Dorsolateral prefrontal cortex (tissue), 122 donors: ENCODE measurements at places on chromosomes 4 and X. TPM values are rescaled to one million over a fixed set of nuclear protein-coding genes. Genes with fewer than 3 reads are reported as not detected.

DGKK gene
- total RNA-seq = not detected

DNA sequence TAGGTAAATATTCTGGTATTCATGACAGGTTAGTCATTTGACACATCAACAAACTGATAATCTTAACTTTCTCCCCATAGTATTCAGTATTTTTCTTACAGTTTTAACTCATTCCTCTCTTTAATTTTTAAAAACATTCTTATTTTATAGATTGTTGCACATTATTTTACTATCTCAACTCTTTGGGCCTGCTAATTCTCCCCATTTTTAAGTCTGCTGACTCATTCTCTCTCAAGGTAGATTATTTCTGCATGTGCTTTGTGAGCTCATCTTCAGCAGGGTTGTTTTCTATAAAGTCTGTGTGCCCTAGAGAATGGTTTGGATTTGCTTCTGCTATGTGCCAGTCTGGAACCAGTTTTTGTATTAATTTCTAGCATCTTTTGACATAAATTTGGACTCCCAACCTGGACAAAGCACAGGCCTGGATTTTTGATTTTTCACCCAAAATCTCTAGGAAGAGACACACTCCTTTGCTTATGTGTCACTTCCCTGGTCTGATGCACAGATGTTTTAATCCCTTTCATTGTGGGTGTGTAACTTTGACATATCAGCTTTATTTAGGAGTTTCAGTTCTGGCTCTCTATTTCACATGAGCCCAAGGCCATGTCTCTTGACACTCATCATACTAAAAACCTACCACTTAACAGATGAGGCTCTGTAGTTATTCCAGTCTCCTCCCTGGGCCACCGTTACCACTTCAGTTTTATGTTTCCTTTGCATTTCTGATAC lies 194.3 kb upstream of the PGRMC2 start:
- no peak for DNase-seq

- DNase-seq = no peak
Measured at GRCh38 chrX:129771266-129771995, 8.3 kb upstream of the SASH3 start.

- no peak for DNase-seq
Measured at GRCh38 chrX:38989076-38989475, 187.8 kb downstream of the MID1IP1 start.

ADAM29 gene
- total RNA-seq = 0.49 TPM

DNA sequence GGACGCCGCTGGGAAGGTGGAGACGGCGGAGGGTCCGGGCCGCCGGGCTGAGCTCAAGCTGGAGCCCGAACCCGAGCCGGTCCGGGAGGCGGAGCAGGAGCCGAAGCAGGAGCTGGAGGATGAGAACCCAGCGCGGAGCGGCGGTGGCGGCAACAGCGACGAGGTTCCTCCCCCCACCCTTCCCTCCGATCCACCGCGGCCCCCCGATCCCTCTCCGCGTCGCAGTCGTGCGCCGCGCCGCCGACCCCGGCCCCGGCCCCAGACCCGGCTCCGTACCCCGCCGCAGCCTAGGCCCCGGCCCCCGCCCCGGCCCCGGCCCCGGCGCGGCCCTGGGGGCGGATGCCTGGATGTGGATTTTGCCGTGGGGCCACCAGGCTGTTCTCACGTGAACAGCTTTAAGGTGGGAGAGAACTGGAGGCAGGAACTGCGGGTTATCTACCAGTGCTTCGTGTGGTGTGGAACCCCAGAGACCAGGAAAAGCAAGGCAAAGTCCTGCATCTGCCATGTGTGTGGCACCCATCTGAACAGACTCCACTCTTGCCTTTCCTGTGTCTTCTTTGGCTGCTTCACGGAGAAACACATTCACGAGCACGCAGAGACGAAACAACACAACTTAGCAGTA lies 483 bp downstream of the USP27X start:
- DNase-seq = no peak

DNA sequence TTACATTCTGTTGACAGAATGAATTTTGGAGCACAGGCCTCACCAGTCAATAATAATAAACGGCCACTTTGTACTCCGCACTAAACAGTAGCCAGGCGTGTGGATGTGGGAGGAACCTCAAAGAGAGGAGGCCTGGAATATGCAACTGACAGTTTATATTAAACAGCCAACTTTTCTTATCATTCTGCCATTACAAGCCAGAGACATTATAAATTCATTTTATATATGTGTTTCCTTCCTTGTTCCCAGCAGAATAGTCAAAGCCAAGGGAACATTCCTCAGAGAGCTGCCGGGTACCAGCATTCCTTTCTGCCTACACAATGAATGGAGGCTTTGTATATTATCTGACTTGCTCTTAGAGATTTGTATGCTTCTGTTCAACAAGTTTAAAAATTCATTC lies 436.5 kb upstream of the FTHL17 start:
- no peak for DNase-seq

- no peak for DNase-seq
Measured at GRCh38 chrX:77398330-77398954, 48.7 kb upstream of the FGF16 start.

DNA sequence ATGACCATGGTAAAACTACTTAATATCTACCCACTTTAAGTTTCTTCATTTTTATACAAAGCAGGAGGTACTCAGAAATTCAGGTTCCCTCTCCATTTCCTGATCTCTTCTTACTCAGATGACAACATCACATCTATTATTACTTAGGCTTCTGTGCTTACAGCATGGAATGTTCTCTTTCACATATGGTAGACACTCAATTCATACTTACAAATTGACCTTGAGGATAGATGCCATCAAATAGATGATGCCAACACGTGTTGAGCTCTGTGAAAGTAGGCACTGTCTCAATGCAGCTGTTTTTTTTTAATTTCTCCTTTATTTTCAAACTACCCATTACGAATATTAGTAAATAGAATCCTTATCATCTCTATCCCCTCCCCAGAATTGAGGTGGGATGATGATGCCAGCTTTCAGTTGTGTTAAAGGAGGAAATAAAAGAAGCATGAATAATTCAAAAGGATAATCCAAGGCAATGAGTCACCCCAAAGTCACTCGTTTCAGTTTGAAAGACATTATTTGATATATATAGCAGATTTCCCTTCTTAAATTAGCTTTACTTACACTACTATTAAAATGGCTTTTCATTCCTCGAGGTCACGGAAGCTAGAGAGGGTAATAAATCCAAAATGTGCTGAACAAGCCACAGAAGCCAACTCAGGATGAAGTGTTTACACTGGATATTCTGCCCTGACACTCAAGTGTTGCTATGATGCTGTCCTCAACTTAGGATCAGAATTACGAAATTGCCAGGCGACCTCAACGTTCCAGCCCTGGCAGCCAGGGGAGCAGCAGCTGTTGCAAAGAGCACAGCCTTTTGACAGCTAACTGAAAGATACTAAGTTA lies 124.2 kb upstream of the EOLA2 start:
- no peak for DNase-seq

DNA sequence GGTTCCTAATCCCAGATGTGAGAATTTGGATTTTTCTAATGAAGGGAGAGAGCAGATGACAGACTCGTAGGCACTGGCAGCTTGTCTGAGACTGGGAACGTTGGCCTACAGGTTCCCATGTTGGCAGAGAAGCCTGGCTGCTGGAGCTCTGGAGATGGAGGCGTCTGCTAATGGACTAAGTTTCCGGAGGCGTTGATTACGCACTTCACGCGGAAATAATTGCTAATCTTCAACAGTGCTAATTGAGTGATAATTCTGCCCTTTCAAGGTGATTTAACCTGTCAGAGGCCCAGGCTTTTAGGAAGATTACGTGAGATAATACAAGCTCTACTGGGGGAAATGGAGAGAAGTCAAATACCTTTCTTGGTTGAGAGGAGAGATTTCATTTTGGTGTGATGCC lies 77.4 kb downstream of the PSAPL1 start:
- DNase-seq = no peak
